ENCODE measurements at places on chromosomes 16 and 17. TPM values are rescaled to one million over a fixed set of nuclear protein-coding genes. Genes with fewer than 3 reads are reported as not detected.
A peak's percentile ranks its signal among the peaks of the same experiment; 100 is the strongest.

DNA sequence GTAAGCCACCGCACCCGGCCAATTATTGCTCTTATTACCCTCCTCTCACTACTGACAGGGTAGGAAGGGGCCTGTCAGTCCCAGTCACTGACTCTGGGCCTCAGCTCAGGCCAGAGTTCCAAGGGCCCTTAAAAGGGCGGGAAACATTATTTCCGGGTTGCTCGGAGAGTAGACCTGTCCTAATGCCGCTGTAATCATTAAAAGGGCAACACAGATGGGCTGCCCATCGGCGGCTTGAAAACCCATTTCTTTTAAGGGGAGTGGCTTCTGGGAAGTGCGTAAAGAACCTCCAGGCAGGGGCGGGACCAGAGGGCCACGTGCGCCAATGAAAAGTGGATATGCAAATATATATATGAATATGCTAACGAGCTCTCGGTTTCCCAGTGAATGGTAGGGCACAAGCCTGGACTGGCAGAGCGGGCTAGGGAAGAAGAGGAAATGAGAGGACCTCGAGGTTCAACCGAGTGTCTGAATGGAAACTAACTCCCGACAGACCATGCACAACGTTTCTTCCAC is 26.6 kb downstream of the PIPOX start:
- DNase-seq, result peak; percentile 44

DNA sequence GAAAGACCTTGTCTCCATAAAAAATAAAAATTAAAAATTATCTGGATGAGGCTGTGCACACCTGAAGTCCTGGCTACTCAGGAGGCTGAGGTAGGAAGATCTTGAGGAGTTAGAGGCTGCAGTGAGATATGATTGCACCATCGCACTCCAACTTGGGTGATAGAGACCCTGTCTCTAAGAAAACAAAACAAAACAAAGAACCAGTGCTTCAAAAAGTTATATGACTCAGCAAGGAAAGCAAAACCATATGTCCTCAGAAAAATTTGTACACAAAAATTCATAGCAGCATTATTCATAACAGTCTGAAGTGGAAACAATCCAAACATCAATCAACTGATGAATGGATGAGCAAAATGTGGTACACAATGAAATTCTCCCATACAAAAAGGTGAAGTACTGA is 48.9 kb downstream of the SLFN5 start:
- DNase-seq, result no peak

DNA sequence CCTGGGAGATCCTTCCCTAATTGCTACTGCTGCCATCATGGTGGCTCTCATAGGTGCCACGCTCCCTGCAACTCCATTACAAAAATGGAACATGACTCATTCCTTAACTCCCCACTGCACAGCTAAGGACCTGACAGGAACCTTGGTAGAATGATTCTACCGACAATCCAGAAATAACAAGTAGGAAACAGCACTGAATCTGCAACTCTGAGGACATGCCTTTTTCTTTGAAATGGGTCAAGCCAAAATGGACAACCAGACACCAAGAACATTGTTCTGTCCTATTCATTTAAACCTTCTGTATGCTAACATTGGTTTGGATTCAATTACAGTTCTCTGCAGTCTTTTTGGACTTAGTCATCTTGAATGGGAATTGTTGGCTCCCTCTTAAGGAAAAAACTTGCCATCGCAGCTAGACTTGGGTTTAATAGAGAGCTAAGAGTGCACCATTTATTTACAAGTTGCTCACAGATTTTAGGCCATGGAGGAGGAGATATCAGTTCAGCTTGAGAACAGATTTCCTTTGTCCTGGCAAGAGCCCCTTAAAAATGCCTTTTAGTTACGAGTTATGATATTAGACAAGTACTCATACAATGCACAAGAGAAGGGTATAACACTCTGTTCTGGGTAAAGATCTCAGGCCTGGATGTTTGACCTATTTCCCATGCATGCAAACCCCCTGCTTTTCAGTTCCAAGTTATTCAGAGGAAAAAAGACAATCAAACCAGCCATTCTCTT is 20.9 kb upstream of the NSRP1 start:
- peak; percentile 36 for DNase-seq

- DNase-seq, result no peak
Observed at GRCh38 chr17:81493198-81494038, 19.2 kb downstream of the ACTG1 start.

GRCh38 chr17:66953630-66954020 is 10.9 kb upstream of the CACNG4 start:
- DNase-seq, result no peak

GRCh38 chr17:28216528-28216927 is 102.5 kb upstream of the TMEM97 start:
- DNase-seq, result no peak

GRCh38 chr16:31700530-31701388 is 172.8 kb upstream of the ZNF267 start:
- peak; percentile 81 for DNase-seq

DNA sequence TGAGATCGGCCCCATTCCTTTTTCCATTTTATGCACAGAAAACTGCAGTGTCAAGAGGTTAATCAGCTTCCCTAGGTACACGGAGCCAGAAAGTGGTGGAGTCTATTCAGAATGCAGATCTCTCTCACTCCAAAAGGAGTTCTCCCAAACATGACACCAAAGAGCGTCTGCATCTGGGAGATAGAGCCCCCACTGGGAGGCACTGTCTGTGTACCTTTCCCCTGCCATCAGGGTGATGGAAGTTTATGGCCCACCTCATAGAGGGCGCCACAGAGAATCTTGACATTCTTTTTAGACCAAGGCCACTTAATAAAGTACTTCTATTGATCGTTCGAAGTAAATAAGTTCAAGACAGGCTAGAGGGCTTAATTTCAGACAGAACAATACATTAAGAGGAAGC is 493.7 kb upstream of the ERCC4 start:
- DNase-seq, result peak; percentile 4

DNA sequence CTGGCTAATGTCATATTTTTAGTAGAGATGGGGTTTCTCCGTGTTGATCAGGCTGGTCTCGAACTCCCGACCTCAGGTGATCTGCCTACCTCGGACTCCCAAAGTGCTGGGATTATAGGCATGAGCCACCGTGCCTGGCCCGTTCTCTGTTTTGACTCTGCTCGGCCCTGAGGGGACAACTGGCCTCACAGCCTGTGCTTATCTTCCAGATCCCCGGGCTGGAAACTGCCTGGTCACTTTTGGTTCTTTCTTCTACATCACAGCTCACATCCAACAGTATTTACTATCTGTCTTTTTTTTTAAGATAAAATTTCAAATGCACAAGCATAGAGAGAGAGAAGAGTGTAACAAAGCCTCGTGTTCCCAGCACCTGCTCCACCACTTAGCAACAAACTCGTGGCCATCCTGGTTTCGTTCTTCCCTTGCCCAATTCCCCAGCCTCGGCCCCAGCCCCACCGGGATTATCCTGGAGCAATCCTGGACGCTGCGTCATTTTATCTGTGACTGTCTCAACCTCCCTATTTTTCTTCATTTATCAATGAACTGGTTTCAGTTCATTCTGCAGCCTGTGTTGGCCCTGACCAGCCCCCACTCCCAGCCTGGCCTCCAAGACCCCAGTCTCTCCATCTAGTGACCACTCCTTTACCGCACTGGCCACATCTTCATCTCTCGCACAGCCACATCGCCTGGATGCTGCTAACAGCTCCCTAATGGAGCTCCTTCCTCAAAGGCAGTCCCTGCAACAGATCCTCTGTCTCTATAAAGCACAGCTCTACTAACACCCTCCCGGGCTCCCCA is 21.1 kb downstream of the PIMREG start:
- no peak for DNase-seq

- DNase-seq, result no peak
Observed at GRCh38 chr16:88430524-88431446, 22.3 kb upstream of the ZFPM1 start.

GRCh38 chr16:63403792-63404191 is 1367.6 kb upstream of the CDH8 start:
- DNase-seq, result no peak

DNA sequence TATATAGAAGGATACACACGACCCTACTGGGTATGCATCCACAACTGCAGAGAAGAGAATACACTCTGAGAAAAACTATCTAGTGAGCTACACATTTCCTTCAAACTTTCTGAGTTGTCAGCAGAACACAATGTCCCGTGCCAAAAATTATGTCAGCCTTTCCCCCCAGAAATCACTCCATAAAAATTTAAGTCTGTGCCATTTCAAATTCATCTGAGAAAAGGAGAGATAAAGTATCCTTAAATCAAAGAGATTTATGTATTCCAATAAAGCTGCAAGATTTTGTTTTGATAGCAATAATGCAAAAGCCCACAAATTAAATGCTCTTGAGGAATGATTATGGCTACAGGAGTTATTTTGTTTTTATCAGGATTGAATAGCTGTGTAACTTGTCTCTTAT is 760.1 kb downstream of the CDH11 start:
- DNase-seq, result no peak

DNA sequence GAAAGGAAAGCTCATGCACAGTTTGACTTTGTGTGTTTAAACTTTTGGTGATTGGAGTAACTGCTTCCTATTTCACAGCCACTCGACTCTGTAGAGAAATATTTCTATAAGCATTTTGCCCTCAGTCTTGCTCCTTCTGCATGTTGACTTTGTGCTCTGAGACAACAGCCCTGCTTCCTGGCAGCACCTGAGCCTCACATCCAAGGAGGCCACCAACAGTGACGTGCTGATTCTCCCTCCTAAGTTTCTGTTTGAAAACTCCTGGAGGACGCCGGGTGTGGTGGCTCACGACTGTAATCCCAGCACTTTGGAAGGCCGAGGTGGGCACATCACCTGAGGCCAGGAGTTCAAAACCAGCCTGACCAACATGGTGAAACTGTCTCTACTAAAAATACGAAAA is 23.9 kb upstream of the WSB1 start:
- DNase-seq, result no peak

- DNase-seq, result no peak
Observed at GRCh38 chr16:54932737-54933254, 2.1 kb downstream of the IRX5 start.

- DNase-seq, result no peak
Observed at GRCh38 chr17:38861399-38861843, 7.9 kb upstream of the RPL23 start.

DNA sequence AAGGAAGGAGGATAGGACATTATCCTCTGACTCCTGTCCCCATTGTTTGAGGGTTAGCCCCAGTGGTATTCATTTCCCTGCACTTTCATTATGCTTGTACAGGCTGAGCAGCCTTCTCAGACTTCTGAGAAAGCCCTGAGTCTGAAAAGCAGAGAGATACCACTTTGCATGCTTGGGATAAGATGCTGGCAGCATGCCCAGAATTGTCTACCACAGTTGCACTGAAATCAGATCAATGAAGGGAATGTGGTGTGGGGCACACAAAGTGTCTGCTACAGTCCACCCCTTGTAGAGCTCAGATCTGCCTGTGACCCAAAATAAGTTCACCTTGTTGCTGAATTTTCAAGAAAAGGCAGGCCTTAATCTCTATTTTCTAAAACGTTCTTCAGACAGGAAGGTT is 160.6 kb downstream of the CCT6B start:
- DNase-seq, result no peak

DNA sequence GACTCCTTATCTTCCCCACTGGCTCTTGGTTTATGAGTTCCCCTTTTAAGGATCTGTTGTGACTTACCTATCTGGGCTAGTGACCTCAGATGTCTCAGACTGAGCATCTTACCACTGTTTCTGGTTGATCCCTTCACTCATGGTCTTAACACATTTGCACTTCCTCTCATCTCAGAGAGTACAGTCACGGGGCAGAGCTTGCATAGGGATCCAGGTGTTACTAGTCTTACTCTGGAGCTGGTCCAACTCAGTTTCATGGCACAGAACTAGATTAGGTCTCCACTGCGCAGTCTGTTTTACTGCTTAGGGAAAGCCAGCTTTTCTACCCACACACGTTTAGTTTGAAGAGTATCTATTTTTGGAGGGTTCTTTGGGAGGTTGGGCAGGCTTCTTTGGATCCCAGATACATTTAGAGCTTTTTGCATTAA is 10.2 kb downstream of the GABARAPL2 start:
- DNase-seq, result no peak

GRCh38 chr17:81553616-81554181 is 1.5 kb upstream of the FAAP100 start:
- DNase-seq, result peak; percentile 60

CSH2 gene
- 0.06 TPM for polyA plus RNA-seq

KRT17 gene
- polyA plus RNA-seq, result 1.1 TPM

CACNG5 gene
- polyA plus RNA-seq, result 0.19 TPM

KRT28 gene
- not detected for polyA plus RNA-seq

HOXB5 gene
- 25.7 TPM for polyA plus RNA-seq

BRIP1 gene
- polyA plus RNA-seq, result 6.4 TPM

C16orf89 gene
- 3.1 TPM for polyA plus RNA-seq
